ENCODE measurements at places on chromosomes 5 and 9.
A peak's percentile ranks its signal among the peaks of the same experiment; 100 is the strongest.

DNA sequence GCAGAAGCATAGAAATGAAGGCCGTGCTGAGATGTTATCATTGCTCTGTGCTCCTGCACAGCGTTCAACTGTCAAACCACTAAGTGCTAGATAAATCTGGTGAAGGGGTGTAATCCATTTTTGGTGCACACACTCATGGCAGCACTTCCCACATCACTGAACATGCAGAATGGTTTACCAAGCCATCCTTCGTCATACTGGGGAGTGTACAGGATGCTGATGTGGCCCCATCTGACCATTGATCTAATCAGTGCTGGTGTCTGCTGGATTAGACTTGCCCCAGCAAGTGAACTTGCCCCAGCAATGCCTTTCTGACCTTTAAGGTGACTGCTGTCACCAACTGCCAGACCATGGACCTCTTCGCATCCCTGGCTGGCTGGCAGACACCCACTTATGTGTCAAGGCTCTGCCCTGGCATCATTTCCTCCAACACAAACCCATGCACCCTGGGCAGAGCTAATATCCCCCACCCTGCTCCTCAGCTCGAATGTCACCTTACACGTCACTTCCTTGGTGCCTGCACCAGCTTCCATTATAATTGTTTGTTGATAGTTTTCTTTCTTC, 4.2 kb upstream of the SEMA4D start:
- no peak for DNase-seq

DNA sequence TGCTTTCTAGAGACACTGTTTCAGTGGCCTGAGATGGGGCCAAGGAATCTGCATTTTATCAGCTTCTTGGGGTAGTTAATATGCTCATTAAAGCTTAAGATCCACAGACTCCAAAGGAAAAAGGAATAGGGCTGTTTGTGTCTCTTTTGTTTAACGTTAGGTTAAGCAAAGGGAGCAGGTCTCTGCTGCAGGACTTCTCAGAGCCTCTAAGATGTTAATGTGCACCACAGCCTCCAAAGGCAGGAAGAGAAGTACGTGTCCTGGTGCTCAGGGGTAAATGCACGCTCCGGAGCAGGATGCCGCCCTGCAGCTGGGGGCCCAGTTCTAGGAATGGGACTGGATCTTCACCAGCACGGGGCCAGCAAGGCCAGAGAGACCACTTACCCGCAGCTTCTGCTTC, 19.6 kb downstream of the SPARC start:
- DNase-seq = no peak

DNA sequence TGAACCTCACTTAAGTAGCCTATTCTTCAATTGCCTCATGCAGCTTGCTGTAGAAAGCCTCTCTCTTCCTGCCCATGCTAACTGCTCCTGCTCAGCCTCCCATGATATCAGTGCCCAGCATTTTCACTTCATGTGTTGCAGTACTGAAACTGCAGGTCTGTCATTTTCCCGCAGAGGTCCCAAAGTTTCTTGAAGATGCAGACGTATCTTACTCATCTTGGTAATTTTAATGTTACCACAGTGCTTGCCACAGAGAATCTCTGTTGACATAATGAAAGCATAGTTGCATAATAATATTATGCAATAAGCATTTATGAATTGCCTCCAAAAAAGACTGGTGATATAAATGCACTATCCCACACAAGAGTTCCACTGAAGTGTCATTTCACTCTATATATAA, 561.1 kb upstream of the DAP start:
- peak; percentile 24 for DNase-seq

- no peak for DNase-seq
These were observed 180.0 kb upstream of the DMAC1 start for GRCh38 chr9:7979611-7980010.

DNA sequence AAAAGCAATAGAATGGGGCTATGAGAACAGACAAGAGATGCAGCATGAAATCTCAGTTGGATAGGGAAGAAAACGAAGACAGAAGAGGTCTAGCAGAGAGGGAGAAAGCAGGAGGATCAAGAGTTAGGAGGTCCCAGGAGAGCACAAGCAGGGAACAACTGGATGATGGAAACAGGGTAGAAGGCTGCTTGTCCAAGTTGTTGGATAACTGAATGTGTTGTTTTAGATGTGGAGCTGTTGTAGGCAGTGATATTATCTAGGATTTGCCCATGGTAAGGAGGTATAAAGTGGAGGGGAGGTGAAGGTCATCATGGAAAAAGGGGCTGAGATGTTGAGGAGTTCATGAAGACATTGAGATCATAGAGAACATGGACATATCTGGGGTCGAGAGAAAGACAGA, 12.4 kb upstream of the RHOBTB3 start:
- DNase-seq = no peak

DNA sequence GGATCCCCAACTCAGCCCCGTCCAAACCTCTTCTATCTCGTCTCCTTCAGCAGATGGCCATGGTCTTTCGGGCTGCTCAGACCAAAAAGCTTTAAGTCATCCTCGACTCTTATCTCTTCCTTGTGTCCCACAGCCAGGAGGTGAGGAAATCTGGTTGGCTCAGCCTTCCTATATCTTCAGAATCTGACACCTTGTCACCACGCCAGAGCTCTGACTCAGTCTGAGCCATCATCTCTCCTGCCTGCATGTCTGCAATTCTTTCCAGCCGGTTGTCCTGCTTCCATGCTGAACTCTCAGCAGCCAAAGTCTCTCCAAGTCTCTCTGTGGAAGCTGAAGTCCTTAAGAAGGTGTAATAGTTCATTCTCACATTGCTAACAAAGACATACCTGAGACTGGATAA, 419.3 kb upstream of the ADAMTS16 start:
- DNase-seq = peak; percentile 57

DNA sequence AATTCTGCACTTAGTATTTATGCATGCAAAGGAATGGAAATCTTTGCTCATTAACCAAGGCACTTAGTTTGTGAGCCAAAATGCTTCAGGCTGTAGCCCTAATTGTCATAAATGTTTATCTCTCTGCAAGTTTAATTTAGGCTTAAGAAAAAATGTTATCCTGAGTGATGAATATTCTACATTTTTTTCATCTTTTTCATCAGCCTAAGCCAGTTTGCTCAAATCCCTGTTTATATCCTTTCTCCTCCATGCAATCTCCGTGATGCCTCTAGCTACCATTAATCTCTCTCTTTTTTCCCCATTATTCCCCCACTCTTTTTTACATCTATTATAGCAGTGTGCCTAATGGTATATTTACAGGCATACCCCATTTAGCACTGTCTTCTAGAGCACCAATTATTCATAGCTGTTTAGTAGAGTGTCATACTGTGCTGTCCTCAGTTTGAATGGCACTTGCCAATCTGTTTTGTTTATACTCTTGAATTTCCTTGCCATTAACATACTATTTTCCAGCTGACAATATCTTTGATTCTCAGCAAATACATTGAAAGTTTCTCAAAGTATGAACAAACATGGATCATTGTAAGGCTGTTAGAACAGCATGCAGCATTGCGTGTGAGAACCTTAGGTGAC, 1457.0 kb downstream of the MAT2B start:
- DNase-seq = no peak

GRCh38 chr9:124932333-124932732, 8.6 kb downstream of the GOLGA1 start:
- DNase-seq = no peak

- DNase-seq = peak; percentile 100
These were observed 462.6 kb upstream of the PAPPA start for GRCh38 chr9:115690786-115691496.

GRCh38 chr5:7846327-7846726, 4.6 kb downstream of the CFAP90 start:
- DNase-seq = no peak

- DNase-seq = no peak
These were observed 34.5 kb upstream of the TJP2 start for GRCh38 chr9:69139596-69139995.

- no peak for DNase-seq
These were observed 149.8 kb upstream of the PPP1R26 start for GRCh38 chr9:135329571-135330306.

GRCh38 chr9:15248081-15248480, 58.9 kb downstream of the TTC39B start:
- DNase-seq = no peak

DNA sequence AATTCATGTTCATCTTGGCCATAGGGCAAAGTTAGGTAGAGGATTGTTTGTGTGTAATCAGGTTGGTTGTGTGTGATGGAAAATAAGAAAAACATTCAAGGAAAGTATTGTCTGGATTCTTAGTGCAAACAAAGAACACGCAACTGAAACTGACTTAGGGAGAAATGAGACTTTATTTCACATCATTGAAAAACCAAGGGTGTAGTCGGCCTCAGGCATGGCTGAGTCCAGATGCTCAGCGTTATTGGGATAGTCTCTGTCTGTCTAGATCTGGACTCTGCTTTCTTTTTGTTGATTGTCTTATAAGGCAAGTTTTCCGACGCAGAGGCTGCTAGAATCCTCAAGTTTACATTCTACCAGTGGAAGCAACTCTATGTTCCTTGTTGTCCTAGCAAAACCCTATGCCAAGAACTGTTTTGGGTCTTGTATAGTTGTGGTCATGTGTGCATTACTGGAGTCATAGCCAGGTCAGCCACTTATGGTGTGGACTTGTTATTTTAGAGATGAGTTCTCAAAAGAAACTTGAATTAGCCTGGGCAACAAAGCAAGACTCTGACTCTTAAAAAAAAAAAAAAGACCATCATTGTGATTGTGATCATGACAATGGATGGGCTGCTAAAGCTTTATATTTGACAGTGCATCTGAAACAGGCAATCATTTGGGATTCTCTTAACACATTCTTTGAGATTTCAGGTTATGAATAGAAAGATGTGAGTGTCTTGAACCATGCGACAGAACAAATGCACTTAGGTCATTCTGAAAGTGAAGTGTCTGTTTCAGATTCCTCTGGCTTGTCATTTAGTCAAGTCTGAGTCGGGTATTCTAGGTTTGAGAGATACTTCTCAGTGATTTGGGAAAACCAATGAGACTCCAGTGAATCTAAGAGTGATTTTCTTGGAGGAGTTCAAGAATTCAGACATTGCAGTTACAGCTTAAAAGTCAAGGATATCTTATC, 82.6 kb downstream of the DOCK2 start:
- DNase-seq = no peak

DNA sequence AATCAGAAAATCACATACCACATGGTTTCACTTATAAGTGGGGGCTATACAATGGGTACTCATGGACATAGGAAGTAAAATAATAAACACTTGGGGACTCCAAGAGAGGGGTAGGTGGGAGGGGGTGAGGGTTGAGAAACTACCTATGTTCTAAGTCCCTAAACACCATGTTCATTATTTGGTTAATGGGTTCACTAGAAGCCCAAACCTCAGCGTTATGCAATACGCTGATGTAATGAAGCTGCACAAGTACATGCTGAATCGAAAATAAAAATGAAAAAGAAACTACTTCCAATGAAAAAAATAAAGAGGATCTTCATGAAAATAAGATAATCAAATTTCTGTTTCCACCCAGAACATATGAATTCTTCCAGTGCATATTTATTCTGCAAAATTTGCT, 208.5 kb downstream of the TMEM161B start:
- DNase-seq = no peak

DNA sequence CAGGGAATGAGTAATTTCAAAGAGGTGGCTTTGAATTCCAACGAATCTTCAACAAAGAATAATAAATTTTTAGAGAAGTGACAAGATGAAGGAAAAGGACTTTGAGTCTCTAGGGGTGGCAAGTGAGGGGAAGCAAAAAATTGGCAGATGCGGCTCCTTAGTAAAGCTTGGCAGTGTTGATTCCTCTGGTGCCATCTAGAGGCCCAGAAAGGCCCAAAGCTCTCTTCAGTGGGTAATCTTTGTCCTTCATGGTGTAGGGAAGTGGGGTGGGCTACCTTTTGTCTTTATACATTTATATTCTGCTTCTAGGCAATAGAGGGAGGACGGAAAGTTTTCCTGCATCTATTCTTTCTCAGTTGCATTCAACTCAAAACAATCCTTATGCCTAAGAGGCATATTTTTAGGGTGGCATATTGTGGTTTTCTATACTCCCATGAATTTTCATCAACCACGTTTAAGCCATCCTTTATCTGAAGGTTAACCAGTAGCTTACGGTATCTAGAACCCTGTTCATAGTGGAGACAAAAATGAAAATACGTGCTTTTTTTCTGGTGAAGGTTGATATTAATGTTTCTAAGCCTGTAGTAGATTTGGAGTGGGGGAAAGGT, 17.5 kb upstream of the ROPN1L start:
- DNase-seq = peak; percentile 50

- DNase-seq = no peak
These were observed 602.7 kb upstream of the SEMA6A start for GRCh38 chr5:117177302-117177701.

GRCh38 chr5:14464096-14464495, 117.5 kb upstream of the OTULINL start:
- no peak for DNase-seq

GRCh38 chr9:71897577-71897976, 13.4 kb downstream of the ABHD17B start:
- no peak for DNase-seq

GRCh38 chr5:159629158-159629557, 287.1 kb upstream of the ADRA1B start:
- DNase-seq = no peak

DNA sequence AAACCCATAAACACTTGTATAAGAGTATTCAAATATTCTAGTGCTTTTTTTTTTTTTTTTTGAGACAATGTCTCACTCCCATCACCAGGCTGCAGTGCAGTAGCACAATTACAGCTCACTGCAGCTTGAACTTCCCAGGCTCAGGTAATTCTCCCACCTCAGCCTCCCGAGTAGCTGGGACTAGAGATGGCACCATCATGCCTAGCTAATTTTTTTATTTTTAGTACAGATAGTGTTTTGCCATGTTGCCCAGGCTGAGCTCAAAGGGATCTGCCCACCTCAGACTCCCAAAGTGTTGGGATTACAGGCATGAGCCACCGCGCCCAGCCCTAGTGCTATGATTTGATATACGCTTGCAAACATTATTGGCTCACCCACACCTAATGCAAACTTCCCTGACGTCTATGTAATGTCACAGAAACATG, 11.8 kb downstream of the IL6ST start:
- no peak for DNase-seq

DNA sequence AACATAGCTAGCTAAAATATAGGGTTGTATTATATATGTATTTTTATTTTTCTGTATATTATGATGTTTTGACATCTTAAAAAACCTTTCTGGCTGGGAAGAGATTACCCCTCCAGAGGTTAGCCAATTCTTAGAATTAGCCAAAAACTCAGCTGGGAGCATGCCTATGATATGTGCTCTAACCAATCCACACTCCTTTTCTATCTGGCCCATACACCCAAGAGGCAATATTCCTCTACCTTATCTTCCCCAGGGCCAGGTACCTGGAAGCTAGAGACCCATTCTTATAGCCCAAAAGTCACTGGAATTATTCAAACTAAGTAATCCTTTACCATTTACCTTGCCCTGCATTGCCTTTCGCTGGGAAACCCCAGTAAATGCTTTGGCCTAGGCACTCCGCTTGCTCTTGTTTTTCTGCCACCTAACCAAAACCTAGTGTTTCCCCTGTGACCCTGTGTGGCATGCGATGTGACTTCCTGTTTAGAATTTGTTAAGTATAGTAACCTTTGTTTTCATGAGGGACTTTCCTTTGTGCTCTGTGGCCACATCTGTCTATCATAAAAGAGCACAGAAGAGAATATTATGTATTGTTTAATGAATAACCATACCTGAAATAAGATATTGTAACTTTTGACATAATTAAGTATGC, 37.4 kb downstream of the CSNK1G3 start:
- no peak for DNase-seq

GRCh38 chr9:90787771-90788460, 13.7 kb upstream of the SYK start:
- no peak for DNase-seq

GRCh38 chr5:9265441-9266287, 280.2 kb downstream of the SEMA5A start:
- DNase-seq = peak; percentile 98

Data from fibroblast of skin of back (primary cell).